Glomerular endothelial cell (primary cell): ENCODE measurements at places on chromosomes 5 and 9. TPM values are rescaled to one million over a fixed set of nuclear protein-coding genes. Genes with fewer than 3 reads are reported as not detected.

GRCh38 chr9:93071464-93071863, 13.0 kb downstream of the SUSD3 start:
- no peak for DNase-seq

DNA sequence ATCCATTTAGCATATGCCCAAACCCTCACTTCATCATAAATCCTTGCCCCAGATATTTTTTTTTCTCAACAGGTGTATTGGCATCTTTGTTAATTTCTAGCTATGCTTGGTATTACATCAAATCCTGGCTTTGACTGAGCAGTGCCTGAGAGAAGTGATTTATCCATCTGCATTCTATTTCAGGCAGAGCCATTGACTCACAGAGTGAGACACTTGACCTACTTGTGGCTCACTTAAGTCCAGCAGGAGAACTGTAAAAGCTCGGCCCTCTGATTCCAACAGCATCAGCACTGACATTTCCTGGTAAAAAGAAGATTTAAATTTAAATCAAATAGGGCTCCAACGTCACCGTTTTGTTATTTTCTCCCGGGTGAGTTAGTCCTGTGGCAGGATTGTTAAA, 93.4 kb downstream of the PLK2 start:
- no peak for DNase-seq

- no peak for DNase-seq
These were observed 254.5 kb downstream of the PBX3 start for GRCh38 chr9:126001581-126002225.

DNA sequence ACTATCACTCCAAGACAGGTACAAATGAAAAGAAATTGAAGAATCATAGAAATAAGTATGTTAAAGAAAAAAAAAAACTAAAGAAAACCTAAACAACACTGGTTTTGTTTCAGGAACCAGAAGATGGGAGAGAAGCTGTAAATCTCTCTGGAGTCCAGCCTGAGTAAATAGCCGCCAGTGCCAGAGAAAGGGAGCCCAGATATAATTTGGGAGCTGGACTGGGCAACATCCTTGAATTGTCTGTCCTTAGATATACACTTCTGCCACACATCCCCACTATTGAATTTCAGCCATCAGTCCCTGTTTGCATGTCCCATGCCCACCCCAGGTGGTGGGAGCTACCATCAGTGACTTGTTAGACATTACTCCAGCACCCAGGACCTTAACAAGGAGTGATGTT, 979.6 kb downstream of the DTWD2 start:
- no peak for DNase-seq

- no peak for DNase-seq
These were observed 159.7 kb upstream of the OTULINL start for GRCh38 chr5:14421851-14422250.

PAEP gene
- not detected in 2 replicates for total RNA-seq
